GM19239 (cell line): ENCODE measurements at places on chromosomes 7 and 10.

DNA sequence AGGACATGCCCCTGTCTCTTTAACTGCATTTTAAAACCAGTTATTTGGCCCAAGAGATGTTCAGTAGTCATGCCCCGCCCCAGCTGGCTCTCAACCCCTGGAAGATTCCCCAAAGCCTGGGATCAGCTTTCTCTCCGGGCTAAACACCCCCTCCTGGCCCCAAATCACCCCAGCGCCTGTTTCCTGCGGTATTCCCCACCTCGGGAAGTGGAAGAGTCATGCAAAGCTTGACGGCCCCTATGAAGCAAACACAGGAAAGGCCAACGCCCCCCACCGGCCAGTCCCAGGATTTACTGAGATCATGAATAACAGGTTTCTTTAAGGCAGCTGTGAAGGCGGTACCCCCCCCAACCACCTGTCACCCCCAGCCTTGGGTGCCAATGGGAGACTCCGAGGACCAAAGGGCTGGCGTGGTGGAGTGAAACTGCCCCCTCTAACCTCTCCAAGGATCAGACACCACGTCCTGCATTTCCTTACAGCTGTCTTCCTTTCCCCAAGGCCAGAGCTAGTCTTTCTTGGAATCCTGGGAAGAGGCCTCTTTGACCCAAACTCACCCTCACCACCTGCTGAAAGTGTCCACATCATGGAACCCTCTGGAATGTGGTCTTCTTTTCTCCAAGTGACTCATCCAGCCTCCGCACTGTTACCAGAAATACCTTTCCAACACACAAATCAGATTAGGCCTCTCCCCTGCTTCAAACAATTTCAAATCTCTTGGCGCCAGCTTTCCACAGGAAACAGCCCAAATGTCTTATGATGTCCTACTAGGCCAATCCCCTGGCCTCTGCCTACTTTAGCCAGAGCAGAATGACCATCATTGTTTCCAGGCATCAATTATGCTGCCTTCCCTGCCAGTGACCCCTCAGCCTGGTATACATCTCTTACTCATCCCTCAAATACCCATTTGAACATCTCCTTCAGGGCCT, 301.5 kb downstream of the ZEB1 start:
- DNase-seq = no peak

DNA sequence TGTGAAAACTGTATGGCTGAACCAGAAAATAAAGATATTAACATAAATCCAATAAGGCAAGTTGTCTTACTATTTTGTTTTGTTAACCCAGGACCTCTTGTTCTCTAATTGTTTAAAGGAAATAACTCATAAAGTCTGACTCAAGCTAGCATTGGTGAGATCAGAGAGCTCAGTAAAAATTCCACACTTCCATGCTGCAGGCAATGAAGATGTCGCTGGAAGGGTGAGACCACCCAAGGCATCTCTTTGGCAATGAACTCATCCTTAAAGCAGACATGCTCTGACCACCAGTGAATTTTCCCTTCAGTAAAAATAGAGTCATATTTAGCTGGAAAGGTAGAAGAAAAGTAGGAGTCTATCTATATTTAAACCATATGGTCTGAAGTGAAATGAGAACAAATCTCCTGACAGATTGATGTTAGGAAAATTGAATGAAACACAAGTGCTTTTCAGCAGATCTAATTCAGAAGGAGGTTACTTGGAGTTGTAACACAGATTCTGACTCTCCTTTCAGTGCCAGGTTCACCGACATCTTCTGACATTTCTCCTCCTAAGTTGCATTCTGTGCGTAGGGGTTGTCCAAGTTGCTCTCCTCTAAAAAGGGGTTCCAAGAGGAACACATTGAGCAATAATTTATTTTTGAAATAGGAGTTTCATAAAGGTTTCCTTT, 32.8 kb upstream of the VIPR2 start:
- DNase-seq = no peak

- DNase-seq = no peak
Measured at GRCh38 chr7:37524797-37525196, 76.1 kb upstream of the ELMO1 start.

GRCh38 chr7:54326592-54327167, 215.5 kb upstream of the VSTM2A start:
- DNase-seq = no peak

DNA sequence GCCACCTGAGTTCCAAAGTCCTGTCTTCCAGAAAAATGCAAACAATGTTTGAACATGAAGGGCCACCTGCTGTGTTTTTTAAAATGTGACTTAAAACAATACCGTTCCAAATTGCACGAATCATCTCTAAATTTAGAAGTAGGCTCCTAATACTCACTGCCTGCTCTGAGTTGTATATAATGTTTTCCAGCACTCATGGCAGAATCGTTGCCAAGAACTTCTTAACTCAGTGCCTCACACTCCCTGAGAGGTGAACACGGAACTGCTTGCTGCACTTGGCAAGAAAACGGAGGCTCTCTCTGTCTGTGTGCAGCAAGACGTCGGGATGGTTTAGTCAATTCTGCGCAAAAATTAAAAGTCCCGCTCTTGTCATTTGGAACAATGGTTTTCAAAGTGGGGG, 757.3 kb upstream of the AUTS2 start:
- no peak for DNase-seq

- peak; percentile 27 for DNase-seq
Measured at GRCh38 chr7:99928994-99929729, at the start of gene GJC3. GJC3 (minus strand) TSS chr7:99929620; CDS start chr7:99929620, 0 bp downstream.

DNA sequence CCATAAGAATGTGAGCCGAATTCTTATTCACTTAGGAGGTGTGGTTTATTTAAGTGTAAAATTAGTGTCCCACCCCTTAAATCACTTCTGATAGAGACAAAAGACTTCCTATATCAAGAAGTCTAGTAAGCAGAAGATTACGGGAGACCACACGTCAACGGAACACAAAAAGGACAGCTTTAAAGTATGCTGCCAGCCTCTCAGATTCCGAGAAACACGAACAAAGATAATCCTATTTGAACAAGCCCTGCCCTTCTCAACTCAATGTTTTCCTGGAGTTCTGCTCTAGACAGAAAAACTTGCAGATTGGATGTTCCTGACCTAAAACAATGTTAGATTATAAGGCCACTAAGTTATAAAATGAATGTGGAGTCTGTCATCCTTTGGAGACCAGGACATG, 4.9 kb upstream of the MCU start:
- DNase-seq = no peak

DNA sequence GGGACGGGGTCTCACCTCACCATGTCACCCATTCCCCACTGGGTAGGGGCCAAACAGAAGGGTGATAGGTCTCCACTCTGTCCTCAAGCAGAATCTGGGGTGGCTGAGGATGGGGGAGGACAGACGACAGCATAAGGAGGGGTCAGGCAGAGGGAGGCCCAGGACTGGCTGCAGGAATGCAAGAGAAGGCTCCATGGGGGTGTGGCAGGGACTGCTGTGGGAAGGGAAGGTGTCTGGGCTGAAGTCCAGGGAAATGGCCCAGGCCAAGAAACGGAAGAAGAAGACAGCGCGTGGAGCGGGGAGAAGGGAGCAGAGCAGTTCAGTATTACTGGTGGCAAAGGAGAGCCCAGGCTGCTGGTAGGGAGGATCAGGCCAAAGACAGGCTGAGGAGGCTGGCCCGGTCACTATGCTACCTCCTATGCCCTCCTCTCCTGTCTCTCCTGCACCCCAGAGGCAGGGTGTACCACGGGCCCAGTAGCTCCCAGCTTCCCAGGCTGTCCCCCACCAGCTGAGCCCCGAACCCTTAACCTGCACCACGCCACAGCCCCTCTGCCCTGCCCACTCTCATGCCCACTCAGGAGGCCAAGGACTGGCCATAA, 60.9 kb downstream of the GRB10 start:
- DNase-seq = no peak

DNA sequence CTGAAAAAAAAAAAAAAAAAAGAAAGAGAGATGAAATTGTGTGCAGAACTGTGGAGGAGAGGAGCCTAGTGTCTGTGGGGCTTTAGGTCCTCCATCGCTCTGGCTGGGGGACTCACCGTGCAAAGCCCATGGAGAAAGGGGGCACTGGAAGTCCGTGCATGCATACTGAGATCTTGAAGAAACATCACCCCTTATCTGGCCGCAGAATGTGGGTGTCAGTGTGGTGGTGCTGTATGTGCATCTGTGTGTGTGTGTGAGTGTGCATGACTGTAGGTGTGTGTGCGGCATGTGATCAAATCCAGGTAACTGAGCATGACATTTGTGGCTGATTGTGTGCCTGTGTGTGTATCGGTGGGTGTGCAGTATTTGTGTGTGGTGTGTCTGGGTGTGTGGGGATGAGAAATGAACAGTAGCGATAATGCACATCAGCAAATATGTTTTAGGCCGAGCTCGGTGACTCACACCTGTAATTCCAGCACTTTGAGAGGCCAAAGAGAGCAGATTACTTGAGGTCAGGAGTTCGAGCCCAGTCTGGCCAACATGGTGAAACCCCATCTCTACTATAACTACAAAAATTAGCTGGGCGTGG, 8.8 kb upstream of the CLDN3 start:
- DNase-seq = no peak

DNA sequence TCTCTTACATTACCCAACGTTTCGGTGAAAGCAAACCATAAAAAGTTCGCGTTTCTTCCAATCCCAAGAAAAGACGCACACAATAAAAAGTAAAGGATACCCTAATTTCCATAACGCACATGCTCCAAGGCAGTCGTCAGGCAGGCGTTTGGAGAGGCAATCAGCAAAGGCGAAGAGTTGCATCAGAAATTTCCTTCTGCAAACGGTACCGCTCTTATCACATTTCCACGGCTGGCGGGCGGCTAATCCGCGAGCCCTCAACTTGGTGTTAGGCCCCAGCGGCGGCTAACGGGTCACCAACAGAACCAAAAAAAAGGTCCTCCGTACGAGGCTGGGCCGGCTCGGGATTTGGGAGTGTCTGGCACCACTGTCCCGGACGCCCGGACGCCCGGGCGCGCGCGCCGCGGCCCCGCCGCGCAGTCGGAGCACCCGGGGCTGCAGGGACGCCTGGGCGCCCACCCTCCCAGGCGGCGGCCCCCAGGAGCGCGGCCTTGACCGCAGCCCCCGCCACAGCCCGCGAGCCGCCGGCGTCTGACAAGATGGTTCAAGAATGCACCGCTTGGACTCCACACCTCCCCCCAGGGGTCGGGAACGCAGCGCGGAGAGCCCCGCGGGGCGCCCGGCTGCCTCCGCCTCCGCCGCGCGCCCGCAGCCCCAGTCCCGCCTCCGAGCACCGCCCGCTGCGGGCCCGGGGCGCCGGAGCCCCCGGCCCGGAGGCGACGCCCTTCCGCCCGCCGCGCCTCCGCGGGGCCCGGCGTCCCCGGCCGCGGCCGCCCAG, 9.8 kb upstream of the GRB10 start:
- DNase-seq = no peak

DNA sequence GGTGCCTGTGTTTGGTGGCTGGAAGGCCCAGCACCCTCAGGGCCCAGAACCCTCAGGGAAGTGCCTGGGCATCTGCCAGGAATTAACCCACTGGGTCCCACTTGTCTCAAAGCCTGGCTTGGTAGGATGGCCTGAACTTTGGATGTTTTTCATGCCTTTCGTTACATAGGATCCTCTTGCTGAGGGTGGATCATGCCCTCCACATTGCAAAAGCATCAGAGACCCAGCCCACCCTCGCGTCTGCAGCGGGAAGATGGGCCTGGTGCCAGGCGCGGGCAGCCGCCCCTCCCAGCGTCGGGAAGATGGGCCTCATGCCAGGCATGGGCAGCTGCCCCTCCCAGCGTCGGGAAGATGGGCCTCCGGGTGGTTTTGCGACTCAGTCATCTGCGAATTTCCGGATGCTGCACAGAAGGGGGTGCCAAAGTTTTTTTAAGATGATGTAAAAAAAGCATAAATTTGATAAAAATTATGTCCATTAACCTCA, 51.9 kb upstream of the PRKAR1B start:
- no peak for DNase-seq
